CD14-positive monocyte (primary cell): ENCODE measurements at places on chromosomes 2 and 18.
A peak's percentile ranks its signal among the peaks of the same experiment; 100 is the strongest.

DNA sequence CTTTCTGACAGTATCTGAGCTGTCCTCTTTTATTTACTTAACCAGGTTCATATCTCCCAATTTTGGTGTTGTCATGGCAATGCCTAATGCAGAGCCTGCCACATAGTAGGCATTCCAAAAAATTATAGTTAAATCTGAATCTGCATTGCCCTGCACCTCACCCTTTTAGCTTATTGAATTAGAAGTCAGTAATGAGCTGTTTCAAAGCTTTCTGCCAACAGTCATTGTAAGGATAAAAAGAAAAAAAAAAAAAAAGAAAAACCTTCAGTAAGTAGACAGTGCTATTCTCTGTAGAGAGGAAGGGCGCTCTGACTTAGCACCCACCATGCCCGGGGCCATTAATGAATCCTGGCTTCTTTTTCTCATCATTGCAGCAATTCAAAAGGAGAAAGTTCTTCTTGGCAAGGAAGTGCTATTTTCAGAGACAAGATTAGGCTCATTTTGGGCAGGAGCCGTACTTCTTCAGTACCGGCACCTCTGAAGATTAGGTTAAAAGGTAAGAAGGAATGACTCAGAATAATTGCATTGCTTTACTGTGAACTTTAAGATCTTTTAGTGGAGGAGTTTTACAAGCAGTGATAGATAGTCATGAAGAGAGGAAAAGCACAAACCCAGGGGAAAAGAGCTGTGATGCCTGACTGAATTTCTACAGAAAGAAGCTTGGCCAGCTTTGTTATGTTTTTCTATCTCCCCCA is 2041.2 kb upstream of the PIK3C3 start:
- no peak for DNase-seq

GRCh38 chr2:191748528-191749180 is 70.7 kb downstream of the NABP1 start:
- no peak for DNase-seq

DNA sequence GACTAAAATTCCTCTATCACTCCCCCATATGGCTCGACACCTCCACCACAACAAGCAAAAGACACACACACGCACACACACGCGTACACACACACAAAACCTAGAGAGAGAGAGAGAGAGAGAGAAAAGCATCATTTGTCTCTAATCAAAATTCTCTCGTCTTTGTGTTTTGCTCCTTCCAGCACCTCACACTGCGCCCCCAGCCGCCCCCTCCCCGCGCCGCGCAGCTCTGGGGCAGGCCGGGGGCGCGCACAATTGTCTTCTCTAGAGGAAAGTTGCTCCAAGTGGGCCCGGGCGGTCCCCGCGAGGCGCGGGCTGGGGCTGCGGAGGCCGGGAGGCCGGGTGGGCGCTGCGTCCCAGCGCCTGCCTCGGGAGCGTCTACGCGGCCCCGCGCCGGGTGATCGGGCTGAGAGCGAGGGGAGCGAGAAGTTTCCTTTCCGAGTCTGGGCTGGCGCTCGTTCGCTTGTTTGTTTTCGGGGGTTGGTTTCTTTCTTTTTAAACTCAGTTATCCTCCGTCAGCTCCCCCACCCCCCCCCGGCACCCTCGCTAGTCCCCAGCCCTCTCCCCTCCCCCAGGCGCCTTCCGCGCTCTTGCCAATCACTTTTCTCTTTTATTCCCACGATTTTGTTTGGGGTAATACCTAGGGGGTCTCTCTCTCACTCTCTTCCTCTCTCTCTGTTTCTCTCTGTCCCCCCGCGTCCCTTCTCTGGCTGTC is 4.1 kb downstream of the ZEB2 start:
- DNase-seq: peak; percentile 53

GRCh38 chr2:240791821-240792628 is 28.0 kb downstream of the KIF1A start:
- DNase-seq: no peak

DNA sequence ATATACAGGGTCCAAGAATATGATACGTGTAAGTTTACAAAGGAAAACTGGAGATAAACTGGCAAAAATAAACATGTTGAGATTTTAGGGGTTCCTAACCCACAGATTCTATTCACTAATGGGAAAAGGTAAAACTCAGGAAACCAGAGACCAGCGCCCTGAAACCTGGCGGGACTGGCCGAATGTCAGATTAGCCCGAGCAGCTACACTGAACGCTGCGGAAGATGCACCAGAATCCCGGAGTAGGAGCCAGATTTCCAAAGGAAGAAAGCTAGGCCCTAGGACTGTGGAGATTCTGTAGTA is 679 bp upstream of the WDR75 start:
- no peak for DNase-seq

- no peak for DNase-seq
Measured at GRCh38 chr2:7437141-7437540, 519.9 kb downstream of the RNF144A start.

DNA sequence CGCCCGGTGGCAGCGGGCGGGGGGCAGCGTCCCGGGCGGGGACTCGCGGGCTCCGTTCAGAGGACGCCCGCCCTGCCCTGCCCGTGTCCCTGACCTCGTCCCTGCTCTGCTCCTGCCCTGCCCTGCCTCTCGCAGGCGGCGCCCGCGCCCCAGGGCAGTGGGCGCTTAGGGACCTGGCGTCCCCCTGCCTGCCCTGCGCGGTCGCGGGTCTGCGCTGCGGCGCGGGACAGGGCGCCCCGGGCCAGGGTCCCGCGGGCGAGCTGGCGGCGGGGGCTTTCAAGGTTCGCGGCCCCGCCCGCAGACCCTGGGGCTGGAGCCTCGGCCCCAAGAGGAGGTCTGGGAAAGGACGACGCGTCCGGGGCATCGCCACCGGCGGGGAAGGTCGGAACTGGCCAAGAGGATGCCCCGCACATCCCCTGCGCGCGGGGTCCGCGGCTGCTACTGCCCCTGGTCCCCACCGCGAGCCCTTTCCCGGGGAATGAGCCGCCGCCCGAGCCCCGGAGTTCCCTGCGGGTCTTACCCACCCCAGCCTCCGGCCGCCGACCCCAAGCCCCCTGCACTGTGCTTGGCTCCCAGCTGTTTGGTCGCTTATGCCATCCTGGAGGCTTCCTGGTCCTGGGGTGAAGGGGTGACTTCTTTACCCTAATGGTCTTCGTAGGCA is 679 bp downstream of the RNF144A start:
- no peak for DNase-seq

- no peak for DNase-seq
Measured at GRCh38 chr2:143974262-143974661, 545.7 kb downstream of the ZEB2 start.

DNA sequence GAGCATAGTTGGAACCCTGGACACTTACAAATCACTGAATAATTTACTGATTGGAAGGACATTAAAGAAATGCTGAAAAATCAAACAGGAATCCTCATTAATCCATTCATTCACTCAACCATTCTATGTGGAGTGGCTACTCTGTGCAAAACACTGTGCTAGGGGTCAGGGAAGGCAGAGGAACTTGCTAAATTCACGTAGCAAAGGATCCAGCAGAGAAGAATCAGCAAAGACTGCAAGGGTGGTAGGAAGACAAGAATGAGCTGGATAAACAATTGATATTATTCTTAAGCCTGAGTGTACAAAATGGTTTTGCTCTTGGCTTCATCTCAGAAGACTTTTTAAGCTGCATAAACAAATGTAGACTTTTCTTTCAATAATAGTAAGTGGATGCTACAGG is 164.3 kb upstream of the CAVIN2 start:
- DNase-seq: no peak

DNA sequence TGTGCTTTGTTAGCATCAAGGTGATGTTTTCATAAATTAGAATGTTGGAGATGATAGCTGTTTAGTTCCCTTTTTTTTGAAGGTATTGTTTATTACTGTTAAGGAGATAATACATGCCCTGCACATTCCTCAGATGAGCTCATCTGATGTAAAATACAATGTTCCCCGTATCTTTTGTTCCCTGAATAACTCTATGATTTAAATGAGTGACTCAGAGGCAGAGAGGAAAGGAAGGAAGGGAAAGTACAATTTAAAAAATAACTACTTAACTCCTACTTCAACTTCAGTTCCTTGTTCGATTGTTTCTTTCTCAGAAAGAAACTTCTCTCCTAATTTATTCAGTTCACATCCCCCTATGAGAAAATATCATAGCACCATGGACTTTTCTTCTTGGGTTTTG is 208.7 kb downstream of the KCNE4 start:
- DNase-seq: no peak

DNA sequence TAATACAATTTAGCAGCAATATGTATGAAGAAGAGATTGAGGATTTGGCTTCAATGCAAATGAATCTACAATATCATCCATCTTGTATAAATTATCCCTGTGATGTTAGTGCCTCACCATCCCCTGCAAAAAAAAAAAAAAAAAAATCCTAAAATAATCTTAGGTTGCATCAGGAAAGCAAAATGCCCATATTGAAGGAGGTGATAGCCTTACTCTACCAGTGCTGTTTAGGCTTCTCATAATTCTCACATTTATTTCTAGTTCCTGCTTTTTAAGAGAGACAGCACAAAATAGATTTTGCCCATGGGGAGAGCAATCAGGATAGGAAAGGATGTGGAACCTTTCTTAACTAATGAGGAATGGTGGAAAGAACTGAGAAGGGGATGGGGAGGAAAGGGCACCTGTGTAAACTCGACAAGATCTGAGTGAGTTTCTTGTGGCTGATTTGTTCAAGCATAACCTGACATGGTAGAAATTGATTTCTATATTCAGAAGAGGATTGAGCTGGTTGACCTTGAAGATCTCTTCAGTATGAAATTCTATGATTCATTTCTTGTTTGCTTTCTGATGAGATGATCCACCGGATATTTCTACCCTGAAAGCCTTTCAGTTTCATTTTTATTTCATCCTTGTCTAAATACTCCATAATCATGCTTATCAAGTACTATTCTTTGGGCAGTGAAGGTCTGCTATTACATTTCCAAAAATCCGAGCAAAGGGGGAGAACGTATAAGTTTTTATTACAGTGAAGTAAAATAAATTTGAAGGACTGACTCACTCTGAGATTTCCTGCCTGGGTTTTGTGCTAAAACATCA is 391.2 kb downstream of the PTPRM start:
- DNase-seq: no peak

DNA sequence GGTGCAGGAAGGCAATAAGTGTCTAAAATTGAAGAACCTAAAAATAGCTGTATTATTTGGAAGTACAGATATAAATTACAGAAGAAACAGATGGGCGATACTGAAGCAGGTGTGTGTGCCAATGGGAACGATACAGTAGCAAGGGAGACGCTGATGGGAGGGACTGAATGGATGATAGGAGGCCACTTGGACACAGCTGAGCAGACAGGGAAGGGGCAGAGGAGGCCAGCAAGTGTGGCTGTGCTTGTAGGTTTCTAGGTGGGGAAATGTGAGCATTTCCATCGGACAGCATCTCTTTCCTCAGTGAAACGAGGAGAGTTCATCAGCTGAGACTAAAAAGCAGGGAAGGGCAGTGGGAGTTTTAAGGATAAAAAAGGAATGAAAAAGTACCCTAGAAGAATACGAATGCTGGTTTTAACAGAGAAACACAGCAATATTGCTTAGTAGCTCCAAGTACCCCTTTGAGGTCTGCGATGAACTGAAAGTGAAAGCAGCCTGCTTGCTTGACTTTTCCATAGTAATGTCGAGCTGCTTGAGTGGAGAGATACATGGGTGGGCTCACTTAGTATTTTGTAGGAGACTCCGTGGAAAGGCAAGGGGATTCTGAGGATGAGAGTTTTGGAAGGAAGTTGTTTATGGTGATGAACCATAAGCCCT is 91.7 kb upstream of the EPC2 start:
- peak; percentile 14 for DNase-seq

DNA sequence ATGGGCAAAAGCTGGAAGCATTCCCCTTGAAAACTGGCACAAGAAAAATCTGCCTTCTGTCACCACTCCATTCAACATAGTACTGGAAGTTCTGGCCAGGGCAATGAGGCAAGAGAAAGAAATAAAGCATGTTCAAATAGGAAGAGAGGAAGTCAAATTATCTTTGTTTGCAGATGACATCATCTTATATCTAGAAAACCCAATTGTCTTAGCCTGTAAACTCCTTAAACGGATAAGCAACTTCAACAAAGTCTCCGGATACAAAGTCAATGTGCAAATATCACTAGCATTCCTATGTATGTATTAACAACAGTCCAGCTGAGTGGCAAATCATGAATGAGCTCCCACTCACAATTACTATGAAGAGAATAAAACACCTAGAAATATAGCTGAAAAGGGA is 1579.3 kb downstream of the SUCLG1 start:
- no peak for DNase-seq

GRCh38 chr2:100909534-100910081 is 89.7 kb downstream of the NPAS2 start:
- DNase-seq: no peak

DNA sequence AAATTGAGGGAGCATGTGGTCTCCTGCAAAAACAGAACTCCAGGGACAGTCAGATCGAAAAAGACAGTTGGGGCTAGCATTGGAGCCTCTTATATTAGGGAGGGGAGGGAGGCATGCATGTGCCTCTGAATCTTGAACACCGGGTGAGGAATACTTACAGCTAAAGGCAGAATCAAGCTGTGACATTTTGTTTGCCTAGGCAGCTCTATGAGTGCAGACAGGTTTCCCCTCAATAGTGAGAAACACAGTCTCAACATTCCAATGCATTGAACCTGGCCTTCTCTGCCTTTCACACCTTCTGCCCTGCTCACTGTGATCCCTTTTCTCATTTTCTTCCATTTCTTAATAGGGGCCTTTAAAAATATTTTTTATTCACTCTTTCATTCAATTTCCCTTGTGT is 140.4 kb downstream of the THSD7B start:
- no peak for DNase-seq
